NCI-H69 (cell line): ENCODE measurements at places on chromosomes 12 and 14.

DNA sequence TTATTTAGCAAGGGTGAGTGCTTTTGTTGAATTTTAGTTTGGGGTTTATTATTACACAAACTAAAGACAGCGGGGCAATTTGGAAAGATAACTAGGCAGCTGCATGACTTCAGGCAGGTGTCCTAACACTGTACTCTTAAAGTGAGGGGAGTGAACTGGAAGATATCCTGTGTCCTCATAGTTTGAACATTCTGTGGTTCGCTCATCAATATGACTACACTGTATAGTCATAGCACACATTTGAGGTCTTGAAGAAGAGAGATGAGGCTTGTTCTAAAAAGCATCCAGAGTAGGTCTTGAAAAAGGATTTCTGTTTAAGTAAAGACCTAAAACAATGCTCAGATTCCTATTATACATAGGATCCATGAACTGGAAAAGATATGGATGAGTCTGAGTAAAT, 1.7 kb upstream of the MAP3K9 start:
- no peak for DNase-seq

DNA sequence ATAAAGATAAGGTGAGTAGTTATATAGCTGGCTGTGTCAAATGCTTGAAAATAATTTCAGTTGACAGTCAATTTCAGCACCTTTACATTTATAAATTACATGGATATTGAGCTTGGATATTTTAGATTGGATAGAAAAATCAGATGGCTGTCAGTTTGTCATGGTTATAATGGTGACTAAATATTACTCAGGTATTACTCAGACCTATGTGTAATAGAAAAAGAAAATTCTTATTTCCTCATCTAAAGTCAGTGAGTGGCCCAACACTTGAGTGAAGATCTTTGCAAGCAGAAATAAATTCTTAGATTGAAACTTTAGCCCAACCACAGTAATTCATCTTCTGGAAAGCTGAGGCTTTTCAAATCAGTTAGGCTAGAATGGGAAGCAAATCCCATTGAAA, 354.4 kb downstream of the NAV3 start:
- no peak for DNase-seq

DNA sequence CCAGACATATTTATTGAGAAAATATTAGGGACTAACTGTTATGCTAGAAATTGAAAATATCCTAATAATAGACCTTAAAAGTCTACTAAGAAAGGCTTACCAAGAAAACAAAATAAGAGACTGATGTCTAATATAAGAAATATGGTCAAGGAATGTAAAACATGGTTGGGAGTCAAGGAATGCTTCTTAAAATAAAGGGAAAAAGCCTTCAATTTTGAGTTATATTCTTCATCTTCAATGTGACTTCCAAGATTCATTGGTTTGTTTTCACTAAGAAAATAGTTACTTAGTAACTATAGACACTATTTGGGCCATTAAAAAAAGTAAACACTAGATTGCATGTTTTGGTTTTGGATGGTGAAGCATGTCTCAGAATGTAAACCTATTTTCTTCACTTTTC, 88.1 kb upstream of the ETV6 start:
- DNase-seq: no peak

GRCh38 chr14:36365766-36366165, 45.3 kb upstream of the MBIP start:
- peak; percentile 78 for DNase-seq

GRCh38 chr14:99734406-99735051, 50.4 kb downstream of the CYP46A1 start:
- DNase-seq: peak; percentile 86

GRCh38 chr14:105294142-105294597, 6.6 kb downstream of the BRF1 start:
- DNase-seq: peak; percentile 83

DNA sequence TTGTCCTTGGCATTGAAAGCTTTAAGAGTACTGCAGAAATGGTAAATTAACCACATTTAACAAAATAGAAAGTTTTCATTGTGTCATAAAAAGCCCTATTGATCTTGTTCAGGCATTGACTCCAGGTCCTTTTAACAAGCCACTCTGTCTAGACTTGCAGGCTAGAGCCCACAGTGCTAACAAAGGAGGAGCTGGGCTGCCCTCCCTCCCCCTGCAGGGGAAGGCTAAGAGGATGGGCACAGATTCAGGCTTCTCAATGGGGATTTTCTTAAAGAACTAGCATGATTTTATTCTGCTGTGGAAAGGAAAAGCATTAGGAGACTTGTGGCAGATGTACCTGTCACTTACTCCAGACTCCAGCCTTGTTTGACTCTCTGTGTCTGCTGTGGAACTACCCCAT, 463.6 kb downstream of the NRXN3 start:
- DNase-seq: peak; percentile 91

GRCh38 chr14:91417983-91418386, 365 bp upstream of the CCDC88C start:
- DNase-seq: peak; percentile 90

GRCh38 chr12:558580-558979, 98.8 kb downstream of the B4GALNT3 start:
- DNase-seq: peak; percentile 64

- DNase-seq: no peak
Observed at GRCh38 chr14:103341250-103342129, 7.5 kb downstream of the EIF5 start.
